M059J (cell line): ENCODE measurements at places on chromosomes 3 and 15.

- DNase-seq = no peak
Observed at GRCh38 chr15:34133511-34133910, 31.6 kb downstream of the PGBD4 start.

GRCh38 chr3:38992117-38992760, 59.5 kb downstream of the SCN11A start:
- DNase-seq = peak; percentile 67

- DNase-seq = peak; percentile 25
Observed at GRCh38 chr3:149291178-149291577, 42.3 kb downstream of the TM4SF18 start.

DNA sequence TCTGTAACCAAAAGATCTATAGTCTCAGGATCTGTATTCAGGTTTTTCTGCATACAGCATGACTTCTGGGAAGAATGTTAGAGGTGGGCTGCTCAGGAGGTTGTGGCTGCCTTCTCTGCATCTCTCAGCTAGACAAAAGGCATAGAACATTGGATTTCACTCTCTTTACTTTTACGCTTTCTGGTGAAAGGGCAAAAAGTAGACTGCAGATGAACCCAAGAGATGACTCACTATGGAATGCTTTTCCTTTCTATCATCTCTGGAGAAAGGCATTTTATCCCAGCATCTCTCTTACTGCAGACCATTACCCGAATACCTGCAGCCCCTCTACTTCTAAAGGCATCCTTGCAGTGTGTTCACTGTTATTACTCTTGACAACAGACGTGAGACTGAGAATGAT, 222.2 kb downstream of the WNT5A start:
- DNase-seq = peak; percentile 28

- DNase-seq = no peak
Observed at GRCh38 chr3:14388201-14388600, 14.2 kb upstream of the SLC6A6 start.

DNA sequence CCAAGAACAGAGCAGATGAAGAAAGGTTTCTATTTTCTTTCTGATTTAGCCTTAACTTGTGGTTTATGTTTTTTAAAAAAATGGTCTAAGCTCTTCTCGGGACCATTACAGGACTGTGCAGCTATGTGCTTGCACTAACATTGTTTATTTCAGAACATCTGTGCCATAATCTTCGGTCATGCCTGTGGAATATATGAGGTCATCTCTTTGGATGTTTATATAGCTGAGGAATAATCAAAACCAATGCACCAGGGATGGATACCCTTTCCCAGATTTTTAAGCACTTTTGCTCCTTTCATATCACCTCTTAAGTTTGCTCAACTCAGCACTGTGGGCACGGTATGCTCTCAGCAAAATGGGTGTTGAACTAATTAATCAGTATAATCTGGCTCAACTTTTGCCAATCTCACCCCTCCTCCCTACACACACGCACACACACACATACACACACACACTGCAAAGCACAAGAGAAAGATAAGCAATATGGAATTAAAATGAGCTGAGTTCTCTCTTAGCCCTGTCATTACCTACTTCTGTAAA, 268.5 kb upstream of the TMC3 start:
- no peak for DNase-seq

GRCh38 chr3:123126653-123127052, 59.8 kb downstream of the PDIA5 start:
- no peak for DNase-seq

- peak; percentile 40 for DNase-seq
Observed at GRCh38 chr15:58182460-58183163, 44.4 kb downstream of the AQP9 start.

GRCh38 chr3:126288314-126288713, 68.9 kb downstream of the KLF15 start:
- no peak for DNase-seq

DNA sequence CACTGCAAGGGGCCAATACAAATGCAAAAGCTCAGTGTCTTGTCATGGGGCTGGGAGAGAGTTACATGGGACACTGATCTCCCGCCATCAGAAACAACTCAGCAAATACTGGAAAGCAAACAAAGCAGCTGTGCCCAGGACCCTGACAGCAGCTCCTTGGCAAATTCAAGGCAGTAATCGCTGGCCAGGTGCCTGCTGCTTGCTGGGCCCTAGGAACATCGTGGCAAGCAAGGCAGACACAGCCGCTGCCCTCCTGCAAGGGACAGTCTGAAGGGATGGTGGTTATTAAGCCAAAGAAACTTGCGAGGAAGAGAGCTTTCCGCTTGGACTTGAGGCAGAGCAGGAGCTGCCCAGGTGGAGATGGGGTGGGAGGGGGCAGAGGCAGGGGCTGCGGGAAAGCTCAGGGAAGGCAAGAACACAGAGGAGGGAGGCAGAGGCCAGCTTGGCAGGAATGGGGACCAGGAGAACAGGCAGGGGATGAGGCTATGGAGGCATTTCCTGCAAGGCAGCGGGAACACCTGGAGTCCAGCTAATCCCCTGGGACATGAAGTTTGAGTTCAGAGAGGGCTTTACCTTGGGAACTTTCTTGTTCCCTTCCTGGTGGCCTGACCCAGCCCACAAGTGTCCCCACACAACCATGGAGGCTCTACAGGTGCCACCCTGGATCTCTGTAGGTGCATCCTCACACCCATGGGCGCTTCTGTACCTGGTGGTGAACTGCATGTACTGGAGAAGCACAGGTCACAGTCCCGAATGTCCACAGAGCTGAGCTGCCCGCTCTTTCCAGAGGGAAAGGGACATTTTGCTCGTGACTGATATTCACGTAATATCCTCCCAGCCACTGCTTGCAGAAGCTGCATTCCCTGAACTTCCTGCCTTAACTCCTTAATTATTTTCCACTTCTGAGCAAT, 78.7 kb upstream of the ATP2B2 start:
- DNase-seq = no peak

GRCh38 chr3:66411961-66412887, 88.6 kb downstream of the LRIG1 start:
- no peak for DNase-seq

DNA sequence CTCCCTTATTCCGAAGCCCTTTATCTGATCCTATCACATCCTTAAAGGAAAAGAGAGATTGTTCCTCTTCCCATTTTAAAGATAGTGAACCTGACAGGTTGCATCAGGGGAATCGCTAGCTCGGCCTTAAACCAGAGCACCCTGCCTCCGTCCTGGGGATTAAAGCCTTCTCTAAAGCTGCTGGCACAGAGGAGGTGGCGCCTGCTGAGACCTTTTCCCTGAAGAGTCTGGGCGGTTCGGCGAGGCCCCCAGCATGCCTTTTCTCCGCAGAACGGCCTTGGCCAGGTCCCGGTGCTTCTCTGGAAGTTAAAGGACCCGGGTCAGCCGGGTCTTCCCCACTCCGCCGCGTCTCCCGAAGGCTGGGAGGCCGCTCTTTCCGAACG, 593 bp downstream of the FAM219B start:
- peak; percentile 31 for DNase-seq

- DNase-seq = no peak
Observed at GRCh38 chr3:12935023-12935860, 93.9 kb upstream of the RPL32 start.

- no peak for DNase-seq
Observed at GRCh38 chr3:7290077-7290825, 429.3 kb downstream of the GRM7 start.

DNA sequence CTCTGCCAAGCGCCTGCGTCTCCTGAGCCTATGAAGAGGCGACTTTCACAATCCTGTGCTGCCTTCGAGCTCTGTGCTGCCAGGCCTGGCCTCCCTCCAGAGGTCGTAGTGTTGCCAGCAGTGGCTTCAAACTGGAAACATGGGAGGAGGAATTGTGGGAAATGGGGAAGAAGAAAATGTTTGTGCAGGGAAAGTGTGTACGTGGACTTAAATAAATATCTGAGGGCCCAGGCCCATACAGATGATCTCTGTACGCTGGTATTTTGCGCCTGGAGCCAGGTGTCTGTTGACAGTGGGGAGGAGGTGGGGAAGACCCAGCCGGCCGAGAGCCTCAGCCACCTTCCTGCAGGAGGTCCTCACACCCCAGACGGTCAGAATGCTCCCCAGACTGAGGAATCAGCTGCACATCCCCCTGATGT, 44.6 kb downstream of the ZBTB38 start:
- DNase-seq = peak; percentile 75

- DNase-seq = no peak
Observed at GRCh38 chr3:54771050-54771449, 156.8 kb downstream of the LRTM1 start.

- peak; percentile 61 for DNase-seq
Observed at GRCh38 chr3:32569540-32570420, 878 bp downstream of the DYNC1LI1 start.

DNA sequence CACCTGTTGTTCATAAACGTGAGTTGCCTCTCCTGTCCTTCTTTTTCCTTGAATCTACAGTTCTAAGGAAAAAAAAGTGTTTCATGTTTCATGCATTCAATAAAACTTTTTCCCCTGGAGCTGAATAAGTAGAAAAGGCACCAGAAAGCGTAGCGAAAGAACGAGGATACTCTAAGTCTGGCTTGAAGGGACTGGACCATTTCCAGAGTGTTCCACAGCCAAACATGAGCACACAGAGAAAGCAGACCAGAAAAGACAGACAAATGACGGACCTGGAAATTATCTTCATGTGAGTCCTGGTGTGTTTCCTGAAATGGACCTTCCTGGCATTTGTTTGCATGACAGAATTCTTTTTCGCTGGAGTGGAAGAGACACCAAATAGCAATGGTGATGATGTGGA, 204.7 kb downstream of the SV2B start:
- DNase-seq = no peak

DNA sequence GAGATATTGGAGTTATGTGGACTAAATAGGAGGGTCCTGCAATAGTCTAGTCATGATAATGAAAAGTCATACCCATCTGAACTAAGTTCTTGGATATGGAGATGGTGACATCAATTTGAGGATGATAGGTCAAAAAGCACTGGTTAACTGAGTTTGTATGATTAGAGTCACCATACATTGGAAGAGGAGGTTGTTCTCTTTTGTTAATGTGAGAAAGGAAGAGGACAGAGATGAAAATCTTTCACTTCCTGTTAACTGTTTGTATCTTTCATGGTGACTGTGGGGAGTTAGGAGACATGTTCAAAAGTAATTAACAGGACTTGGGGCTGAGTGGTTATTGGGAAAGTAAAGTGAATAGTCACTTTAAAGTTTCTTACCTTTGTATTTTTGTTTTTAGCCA, 11.1 kb downstream of the TMEM62 start:
- DNase-seq = no peak

DNA sequence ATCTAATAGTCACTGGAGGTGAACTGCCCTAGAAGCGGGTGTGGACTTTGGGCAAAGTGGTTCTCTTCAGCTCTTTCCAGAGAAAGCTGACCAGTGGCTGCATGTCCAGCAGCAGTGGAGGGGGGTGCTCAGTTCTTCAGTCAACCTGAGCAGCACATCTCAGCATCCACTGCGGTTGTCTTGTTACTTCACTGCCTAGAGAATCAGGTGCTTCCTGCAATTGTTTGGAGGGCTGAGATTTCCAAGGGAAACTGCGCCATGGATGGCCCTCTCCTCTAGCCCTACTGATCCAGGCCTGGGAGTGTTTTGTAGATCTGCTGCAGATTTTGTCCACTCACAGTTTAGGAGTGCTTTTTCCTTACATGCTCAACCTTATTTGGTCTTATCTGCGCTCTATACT, 65.6 kb upstream of the CFAP161 start:
- DNase-seq = no peak
